ENCODE measurements at places on chromosomes 3 and 15.

DNA sequence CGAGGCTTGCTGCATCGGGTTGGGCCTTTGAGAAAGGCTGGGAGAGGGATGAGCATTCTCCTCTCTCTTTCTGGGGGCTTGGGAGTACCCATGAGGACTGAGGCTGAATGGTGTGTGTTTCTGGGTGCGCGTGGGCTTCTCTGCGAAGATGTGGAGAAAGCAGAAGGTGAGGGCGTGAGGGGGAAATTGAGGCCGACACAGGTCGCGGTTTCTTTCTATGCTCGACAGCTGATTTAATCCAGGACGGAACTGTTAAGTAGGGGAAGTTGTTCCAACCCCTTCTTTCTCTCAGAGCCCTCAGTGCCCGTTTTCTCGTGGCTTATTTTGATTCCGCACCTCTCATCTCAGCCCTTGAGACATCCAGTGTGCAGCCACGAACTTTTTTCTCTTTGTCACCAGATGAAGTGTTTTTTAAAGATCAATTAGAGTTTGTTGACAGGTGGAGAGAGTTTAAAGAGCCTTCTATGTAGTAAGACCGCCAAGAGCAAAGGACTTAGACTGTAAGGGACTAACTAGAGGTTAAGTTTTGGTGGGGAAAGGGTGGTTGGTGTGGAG lies 711 bp downstream of the STARD9 start:
- DNase-seq = no peak

DNA sequence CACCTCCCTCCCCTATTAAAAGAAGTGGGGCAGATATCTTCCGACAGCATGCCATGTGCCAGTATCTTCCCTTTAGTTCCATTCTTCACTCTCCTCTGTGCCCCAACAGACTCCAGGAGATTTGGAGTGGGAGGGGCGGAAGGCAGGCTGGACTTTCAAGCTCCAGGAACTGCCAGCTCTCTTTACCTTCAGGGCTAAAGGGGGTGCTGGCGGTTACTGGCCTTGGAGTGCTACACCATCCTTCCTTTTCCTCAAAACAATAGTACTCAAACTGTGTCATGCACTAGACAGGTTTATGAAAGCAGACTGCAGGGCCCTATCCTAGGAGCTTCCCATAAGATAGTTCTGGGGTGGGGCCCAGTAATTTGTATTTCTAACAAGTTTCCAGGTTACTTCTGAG lies 6.0 kb downstream of the LINS1 start:
- no peak for DNase-seq

- no peak for DNase-seq
Observed at GRCh38 chr3:64518950-64519349, 168.8 kb downstream of the ADAMTS9 start.

DNA sequence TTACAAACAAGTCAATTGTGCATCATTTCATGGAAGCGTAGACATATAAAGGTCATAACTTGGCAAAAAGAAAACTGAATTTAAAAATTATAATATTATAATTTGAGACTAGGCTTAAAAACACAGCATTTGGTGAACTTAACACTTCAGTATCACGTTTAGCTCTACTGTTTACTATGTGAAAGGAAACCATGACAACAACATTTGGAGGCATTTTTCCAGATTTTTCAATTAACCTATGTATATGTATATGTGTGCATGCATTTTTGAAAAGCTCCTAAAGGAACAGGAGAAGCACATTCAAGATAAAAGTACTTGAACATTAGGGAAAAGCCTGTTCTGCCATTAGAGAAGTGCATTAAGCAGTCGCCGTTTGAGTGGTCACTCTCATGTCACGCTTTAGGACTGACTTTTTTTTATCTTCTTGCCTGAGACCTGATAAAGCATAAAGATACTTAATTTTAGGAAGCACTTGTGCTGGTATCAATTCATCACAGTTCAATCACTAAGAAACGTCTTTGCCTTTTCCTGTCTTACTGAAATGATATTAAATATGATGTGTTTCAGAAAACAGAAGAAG lies 156.0 kb downstream of the NAALADL2 start:
- DNase-seq = no peak

DNA sequence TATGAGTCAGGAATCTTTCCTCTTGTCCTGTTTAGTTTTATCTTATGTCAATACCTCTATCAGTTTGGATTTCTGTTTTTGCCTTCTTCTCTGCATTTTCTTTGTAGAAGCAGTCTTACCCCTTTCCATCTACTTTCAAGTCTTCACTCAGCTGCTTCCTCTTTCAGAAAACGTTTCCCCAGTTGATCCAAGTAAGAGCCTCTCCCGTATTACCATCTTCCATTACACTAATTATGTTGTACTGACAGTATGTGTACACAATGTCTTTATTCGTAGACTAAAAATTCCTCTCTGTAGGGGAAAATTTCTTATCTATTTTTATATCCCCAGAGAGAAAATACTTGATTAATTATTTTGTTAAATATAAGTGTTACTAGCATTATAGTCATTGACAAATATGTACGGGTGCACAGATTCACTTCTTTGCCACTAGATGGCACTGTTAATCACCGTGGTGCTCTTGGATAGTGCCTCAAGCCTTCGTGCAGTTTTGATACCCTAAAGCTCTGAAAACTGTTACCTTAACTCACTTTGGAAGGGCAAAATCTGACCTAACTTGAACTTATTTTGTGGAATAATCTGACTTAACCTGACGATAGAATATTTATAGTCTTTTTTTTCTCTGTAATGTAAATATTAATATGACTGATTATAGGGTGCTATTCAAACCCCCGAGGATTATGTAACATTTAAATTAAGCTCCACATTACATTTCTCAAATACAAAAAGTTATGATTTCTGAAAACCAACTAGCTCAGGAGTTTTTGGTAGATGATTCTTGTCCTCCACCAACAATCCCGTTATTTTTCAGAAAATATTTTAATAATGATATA lies 74.2 kb upstream of the POU1F1 start:
- no peak for DNase-seq

- no peak for DNase-seq
Observed at GRCh38 chr3:16295298-16295890, 30.4 kb downstream of the OXNAD1 start.

- no peak for DNase-seq
Observed at GRCh38 chr15:67110361-67110781, 45.0 kb downstream of the SMAD3 start.

DNA sequence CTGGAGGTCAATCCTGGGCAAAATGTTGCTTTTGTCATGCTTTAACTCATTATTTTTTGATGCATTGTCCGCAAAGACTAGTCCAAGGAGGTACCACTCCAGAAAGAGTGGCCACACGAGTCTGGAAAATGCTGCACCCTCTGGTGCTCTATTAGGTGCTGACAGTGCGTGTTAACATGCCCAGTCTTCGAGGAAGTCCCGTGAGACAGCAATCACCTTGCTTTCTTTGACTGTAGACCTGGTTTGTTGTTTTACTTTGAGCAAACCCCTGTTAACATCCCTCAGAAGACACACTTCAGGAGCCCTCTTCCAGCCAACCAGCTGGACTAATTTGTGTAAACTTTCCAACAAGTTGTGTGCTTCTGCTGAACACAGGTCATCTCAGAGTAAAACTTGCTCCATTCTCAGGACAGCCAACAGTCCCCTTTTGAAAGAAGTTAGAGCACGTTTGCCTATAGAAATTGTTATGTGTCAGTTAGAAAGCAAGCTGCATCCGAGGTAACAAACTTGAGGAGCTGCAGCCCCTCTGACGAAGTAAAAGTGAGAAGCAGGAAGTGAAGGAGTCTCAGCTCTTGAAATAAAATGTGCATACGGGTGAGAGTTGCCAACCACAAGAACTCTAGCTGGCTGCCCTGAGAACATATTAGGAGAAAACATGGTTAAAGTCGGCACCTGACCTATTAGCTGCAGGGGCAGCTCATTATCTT lies 205.0 kb downstream of the LPP start:
- no peak for DNase-seq
